ENCODE measurements at places on chromosomes 2 and 18.

- DNase-seq = no peak
Observed at GRCh38 chr2:18268400-18268799, 292.1 kb downstream of the RDH14 start.

DNA sequence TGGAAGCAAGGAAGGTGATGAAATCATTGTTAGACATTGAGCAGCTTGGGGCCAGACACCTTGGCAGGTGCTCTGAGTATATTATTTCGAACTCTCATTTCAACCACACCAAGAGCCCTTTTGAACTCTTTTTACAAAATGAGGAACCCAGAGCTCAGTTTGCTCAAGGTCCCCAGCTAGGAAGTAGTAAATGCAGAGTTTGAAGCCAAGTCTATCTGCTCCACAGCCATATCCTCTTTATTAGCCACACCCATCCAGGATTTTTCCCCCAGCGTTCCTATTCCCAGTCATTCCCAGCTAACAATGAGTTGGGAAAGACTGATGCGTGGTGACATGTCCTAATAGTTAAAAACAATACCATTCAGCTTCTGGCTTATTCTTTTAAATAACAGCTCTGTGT is 40.2 kb downstream of the SEMA4F start:
- no peak for DNase-seq

GRCh38 chr2:8215159-8215863 is 466.5 kb upstream of the ID2 start:
- DNase-seq = no peak

- DNase-seq = no peak
Observed at GRCh38 chr2:54814389-54815147, 91.1 kb downstream of the EML6 start.

DNA sequence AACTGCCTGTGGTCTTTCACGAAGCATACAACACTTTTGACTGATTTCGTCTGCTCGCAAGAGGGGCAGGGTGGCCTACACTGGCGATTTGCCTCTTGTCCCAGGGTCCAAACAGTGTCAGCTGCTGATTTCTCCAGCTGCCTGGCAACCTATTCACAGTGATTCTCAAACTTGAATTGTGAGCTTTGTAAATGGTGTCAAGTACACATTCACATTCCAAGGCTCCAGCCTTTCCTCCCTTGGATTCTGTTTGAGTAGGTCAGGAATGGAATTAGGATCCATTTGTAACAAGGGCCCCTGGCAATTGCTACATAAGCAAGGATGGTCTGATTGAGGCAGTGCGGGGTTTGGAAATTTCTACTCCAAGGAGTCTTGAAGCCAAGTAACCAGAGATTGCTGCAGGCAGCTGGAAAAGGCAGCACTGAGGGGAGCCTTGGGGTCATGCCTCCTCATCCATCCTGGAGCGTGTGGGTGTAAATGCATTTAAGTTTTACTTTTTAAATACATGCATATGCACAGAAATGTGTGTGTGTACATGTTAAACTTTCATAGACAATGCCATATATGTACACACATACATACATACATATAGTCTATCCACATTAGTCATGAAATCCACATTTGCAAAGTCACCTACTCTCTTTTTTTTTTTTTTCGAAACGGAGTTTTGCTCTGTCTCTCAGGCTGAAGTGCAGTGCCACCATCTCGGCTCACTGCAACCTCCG is 86.8 kb upstream of the UXS1 start:
- no peak for DNase-seq

DNA sequence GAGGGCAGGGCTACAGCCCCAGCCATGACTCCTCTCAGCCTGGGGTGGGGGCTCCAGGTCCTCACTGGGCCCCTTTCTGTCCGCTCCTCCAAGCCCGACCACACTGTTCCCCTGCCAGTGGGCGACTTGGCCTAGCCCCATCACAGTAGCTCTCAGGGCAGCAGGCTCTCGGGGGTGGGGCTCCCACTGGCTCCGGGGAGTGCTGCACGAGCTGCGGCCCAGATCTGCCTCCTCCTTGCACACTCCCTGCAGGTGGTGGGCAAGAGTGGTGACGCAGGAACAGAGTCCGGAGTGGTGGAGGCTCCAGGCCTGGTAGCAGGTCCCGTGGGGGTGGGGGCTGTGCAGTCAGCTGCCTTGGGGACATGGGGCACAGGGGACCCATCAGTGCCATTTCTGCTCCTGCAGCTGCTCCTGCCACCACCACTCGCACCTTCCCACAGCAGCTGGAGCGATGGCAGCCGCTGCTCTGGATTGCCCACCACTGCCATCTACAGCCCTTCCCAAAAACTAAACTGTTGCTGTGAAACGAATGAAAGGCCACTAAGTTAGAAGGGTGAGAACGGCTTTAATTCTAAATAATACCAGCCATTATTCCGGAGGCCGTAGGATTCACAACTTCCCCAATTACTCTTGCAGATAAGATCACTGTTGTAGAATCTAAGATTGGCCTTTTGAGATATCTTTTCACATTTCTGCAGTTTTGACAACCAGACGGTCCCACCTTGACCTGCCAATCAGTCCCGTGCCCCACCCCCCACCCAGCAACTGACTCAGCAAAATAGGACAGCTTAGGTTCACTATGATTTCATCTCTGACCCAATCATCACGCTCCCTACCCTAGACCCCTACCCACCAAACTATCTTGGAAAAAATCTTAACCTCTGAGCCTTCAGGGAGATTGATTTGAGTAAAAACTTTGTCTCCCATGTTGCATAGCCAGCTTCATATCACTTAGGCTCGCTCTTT is 530.2 kb downstream of the DCC start:
- no peak for DNase-seq

DNA sequence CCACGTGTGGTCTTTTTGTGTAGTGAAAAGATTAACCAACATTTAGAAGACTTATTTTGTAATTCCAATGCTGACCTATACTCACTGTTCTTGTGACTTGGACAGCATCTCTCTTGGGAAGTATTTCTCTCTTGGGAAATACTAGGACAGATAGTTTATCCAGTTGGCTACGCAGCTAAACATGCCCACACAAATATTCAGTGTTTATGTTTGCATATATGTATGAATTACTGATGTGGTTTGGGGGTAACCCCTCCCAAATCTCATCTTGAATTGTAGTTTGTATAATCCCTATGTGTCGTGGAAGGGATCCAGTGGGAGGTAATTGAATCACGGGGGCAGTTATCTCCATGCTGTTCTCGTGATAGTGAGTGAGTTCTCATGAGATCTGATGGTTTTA is 2062.3 kb upstream of the CELF4 start:
- DNase-seq = no peak

DNA sequence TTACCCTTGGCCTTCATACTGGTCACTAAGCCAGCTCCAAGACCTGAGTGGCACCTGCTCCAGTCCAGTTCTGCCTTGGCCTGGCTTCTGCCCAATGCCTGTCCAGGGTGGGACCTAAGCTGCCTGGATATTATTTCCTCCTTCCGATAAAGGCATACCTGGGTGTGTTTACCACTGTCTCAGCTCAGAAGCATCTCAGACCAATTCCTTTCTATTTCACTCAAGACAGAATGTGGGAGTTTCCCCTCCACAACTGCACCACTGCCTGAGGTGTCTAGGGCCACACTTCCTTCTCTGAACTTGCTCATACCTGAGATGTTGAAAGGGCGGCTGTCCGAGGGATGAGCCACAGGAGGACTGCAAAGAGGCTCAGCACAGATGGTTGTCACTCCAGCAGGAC is 18.4 kb upstream of the CAB39 start:
- DNase-seq = no peak

DNA sequence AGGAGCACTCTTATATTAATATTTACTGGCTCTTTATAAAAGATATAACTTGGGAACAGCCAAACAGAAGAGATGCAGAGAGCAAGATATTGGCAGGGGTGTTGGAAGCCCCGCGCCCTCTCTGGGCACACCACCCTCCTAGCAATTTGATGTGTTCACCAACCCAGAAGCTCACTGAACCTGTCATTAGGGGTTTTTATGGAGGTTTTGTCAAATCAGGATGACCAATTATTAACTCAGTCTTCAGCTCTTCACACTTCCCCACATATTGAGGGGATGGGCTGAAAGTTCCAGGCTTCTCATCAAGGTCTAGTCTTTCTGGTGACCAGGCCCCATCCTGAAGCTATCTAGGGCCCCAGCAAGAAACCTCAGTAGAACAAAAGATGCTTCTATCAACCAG is 10.9 kb upstream of the INO80D start:
- DNase-seq = no peak

DNA sequence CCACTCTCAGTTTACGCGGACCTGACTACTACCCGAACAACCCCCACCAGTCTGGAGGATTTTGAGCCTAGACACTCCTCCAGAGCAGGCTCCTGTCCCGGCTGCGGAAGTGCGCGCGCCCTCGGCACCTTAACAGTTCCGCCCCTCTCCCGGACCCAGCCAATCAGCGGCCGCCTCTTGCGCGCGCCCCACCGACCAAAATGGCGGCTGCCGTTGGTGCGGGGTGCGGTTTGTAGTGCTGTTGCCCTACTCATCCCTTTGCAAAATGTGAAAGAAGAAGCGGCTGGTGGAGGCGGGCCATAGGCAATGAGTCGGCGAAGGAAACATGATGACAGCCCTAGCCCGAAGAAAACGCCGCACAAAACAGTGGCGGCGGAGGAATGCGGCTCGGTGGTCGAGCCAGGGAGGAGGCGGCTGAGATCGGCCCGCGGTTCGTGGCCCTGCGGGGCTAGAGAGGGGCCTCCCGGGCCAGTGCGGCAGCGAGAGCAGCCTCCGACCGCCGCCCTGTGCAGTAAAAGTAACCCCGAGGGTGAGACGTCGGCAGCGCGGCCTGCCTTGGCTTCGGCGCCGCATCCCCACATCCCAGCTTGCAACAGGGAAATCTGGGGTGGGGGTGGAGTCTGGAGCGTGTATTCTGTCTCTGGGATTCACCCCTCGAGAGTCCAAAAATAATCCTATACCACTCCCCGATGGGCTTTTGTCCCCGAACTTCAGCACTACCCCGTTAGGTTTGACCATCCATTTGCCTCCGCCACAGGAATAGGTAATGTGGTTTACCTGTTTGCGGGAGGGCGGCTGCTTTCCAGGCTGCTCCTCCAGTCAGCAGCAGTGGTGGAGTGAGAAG is at the start of gene ETAA1:
Gene ETAA1, plus strand, starts transcription at position 191 of the 844 bp plus-strand sequence. Its CDS starts 116 bp downstream, at position 307.
- DNase-seq = peak; percentile 94

DNA sequence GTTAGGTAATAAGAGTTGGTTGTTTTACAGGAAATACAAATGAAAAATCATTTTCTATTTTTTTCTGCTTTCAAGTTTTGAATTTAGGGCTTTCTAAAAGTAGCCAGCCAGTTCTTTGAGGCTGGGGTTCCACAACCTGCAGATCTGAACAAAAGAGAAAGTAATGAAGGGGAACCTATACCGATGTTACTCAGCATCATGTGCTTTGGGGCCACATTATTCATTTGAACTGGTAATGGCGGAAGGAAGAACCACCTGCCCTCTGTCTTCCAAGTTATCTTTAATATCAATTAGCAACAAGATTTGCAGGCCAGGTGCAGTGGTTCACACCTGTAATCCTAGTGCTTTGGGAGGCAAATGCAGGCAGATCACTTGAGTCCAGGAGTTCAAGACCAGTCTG is 12.9 kb upstream of the MRO start:
- DNase-seq = no peak

DNA sequence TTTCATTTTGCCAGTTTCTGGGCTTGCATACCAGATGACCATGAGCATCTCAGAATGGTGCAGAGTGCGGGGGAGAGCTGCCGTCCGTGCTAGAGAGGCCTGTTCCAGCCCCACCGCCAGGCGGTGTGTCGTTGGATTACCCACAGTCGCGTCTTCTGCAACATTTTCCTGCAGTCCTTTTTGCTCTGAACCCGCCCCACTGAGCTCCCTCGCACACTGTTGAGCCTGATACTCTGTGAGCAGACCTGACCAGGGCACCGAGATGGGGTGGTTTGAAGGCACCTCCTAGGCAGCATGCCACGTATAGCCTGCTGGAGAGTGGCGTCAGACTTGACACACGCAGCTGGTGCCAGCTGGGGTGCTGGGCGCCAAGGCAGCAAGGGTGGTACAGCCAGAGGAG is 18.1 kb downstream of the PPP1R7 start:
- DNase-seq = no peak

DNA sequence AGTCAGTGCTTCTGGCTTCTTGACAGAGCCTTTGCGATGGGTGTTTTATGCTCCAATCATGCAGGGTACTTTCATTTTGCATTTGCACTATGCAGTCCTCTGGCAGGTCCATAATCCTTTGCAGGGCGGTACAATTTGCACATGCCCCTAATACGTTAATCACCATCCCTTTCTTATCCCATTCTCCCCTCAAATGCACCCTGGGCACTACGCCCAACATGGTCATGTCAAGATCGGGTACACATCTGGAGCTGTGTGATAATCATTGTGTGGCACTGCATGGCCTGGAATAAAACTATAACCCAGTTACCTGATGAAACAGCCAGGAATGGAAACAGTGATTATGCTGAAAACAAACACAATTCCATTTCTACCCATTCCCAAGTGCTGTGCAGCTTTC is 27.7 kb downstream of the LOXHD1 start:
- DNase-seq = no peak

- DNase-seq = no peak
Observed at GRCh38 chr2:2735041-2735440, 404.0 kb upstream of the MYT1L start.

DNA sequence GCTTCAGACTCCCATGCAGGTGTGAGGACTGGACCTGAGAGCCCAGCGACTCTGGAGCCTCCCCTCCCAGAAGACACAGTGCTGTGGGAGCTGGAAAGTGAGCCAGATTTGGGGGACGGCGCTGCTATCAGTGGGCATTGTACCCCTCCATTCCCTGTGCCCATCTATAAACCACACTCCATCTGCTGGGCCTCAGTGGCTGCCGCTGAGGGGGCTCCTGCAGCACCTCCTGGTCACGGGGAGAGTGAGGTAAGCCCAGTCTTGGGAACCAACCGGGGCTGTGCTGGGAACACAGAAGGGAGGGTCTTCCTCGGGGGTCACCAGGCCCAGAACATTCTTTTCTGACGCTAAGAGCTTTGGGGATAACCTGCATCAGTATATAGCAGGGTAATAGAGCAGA is 9.5 kb downstream of the PSD4 start:
- DNase-seq = no peak

DNA sequence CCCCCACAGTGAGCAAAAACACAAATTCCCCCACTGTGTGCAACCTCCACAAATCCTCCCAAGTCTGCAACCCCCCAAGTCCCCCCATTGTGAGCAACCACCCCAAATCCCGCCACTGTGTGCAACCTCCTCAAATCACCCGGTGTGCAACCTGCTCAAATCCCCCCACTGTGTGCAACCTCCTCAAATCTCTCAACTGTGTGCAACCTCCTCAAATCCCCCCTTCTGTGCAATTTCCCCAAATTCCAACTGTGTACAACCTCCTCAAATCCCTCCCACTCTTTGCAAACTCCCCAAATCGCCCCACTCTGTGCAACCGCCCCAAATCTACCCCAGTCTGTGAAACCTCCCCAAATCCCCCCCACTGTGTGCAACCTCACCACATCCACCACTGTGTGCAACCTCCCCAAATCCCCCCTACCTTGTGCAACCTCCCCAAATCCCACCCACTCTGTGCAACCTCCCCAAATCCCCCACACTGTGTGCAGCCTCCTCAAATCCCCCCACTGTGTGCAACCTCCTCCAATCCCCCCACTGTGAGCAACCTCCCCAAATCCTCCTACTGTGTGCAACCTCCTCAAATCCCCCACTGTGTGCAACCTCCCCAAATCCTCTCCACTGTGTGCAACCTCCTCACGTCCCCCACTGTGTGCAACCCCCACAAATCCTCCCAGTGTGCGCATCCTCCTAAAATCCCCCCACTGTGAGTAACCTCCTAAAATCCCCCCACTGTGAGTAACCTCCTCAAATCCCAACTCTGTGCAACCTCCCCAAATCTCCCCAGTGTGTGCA is 115.2 kb downstream of the TPO start:
- no peak for DNase-seq

- no peak for DNase-seq
Observed at GRCh38 chr2:224562831-224563230, 22.3 kb downstream of the CUL3 start.
